Trophoblast cell (in vitro differentiated cells and primary cell): ENCODE measurements at places on chromosomes 12 and 14.

- DNase-seq = no peak
- no peak overlapping the region for H3K27ac ChIP-seq
- H3K27me3 ChIP-seq = no peaks in the 10 kb centered on the region
- no peaks in the 10 kb centered on the region for H3K4me1 ChIP-seq
- H3K36me3 ChIP-seq = no peaks in the 10 kb centered on the region
Observed at GRCh38 chr12:116674643-116675183, 63.2 kb downstream of the SPRING1 start.

GRCh38 chr12:85182699-85183098 is 97.3 kb upstream of the ALX1 start:
- no peaks in the 10 kb centered on the region for H3K27me3 ChIP-seq
- H3K36me3 ChIP-seq = no peaks in the 10 kb centered on the region
- DNase-seq = no peak

- no peaks in the 10 kb centered on the region for H3K4me1 ChIP-seq
- no peak overlapping the region for H3K27ac ChIP-seq
- no peaks in the 10 kb centered on the region for H3K27me3 ChIP-seq
- no peak for DNase-seq
Observed at GRCh38 chr12:109259545-109259895, 49.6 kb downstream of the FOXN4 start.

DNA sequence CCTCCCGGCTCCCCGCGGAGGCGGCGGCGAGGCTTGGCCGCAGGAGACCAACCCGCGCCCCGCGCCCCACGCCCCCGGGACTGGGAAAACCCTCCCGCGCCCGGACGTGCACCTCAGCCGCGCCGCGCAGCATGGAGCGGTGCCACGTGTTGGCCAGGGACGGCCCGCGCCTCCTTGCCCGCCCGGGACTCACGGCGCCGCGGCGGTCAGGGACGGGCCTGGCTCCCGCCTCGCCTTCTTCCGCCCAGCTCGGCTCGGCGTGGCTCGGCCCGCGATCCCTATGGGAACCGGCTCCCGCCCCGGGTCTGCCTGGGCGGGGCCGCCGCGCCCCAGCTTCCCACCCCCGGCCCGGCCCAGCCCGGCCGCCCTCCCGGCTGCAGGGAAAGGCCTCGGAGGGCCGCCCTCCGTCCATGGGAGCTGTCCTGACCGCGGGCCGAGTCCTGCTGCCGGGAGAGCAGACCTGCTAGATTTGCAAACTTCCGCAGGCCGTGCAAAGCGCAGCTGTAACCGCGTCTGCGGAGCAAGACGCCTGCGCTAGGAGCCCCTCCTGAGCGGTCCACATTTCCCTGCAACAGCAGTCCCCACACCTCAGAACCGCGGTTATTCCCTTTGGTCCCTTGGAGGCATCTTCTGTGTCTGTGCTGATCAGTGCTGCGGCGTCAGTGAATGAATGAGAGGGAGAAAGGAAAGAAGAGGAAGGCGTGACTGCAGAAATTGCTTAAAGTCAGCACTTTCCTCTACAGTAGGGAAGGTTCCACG is at the start of gene CDKL1:
CDKL1 (minus strand) TSS at position 251 of the 759 bp plus-strand sequence. CDS start 1,013 bp downstream, outside the sequence.
- no peaks in the 10 kb centered on the region for H3K36me3 ChIP-seq
- H3K27ac ChIP-seq = no peak within 1 kb of the TSS
- peaks cover 6% of the 10 kb centered on the region for H3K4me1 ChIP-seq
- peak; percentile 57 for DNase-seq
- H3K4me3 ChIP-seq = peak within 1 kb of the TSS; percentile 73

GRCh38 chr14:105476097-105476830 is 1.6 kb downstream of the CRIP2 start:
- peaks cover 33% of the 10 kb centered on the region for H3K27me3 ChIP-seq
- H3K27ac ChIP-seq = no peak overlapping the region
- H3K4me3 ChIP-seq = peak overlapping the region; percentile 80

GRCh38 chr14:70812124-70812818 is 3.0 kb upstream of the MAP3K9 start:
- no peak overlapping the region for H3K4me3 ChIP-seq
- DNase-seq = peak; percentile 89
- H3K27ac ChIP-seq = no peak overlapping the region
- H3K27me3 ChIP-seq = no peaks in the 10 kb centered on the region
- H3K36me3 ChIP-seq = no peaks in the 10 kb centered on the region
